Naive B cell (primary cell): ENCODE measurements at places on chromosomes 3 and 15.
A peak's percentile ranks its signal among the peaks of the same experiment; 100 is the strongest.

DNA sequence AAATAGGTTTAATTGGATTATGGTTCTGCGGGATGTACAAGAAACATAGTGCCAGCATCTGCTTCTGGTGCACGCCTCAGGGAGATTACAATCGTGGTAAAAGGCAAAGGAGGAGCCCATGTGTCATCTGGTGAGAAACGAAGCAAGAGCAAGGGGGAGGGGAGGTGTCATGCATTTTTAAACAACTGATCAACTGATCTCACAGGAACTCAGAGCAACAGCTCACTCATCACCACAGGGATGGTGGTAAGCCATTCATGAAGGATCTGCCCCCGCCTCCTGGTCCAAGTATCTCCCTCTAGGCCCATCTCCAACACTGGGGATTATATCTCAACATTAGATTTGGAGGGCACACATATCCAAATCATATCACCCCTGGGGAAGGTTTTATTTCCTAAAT, 42.1 kb upstream of the FGF7 start:
- no peak for DNase-seq

GRCh38 chr15:52483707-52484106, 45.0 kb downstream of the MYO5A start:
- no peak for DNase-seq

DNA sequence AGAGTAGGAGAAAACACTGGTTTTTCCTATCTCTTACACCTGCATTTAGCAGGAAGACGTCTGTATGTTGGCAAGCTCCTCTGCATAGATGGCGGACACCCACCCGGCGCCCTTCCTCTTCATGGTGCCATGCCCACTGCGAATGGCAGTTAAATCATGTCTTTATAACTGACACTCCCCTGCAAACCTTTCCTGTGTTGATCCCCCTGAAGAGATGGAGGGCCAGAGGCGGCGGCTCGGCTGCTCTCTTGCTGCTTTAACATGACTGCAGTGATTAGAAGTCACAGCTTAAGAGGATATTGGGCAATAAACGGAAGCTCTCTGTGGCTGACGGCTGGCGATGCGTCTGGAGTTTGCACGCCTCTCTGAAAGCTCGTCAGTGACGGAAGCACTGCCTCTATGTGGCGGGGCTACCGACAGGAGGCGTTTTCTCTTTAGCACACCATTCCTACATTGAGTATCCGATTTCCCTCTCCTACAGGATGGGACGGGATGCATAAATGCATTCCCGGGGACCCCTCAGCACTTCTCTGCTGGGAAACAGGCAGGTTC, 25.5 kb upstream of the SNRPA1 start:
- DNase-seq: peak; percentile 14

DNA sequence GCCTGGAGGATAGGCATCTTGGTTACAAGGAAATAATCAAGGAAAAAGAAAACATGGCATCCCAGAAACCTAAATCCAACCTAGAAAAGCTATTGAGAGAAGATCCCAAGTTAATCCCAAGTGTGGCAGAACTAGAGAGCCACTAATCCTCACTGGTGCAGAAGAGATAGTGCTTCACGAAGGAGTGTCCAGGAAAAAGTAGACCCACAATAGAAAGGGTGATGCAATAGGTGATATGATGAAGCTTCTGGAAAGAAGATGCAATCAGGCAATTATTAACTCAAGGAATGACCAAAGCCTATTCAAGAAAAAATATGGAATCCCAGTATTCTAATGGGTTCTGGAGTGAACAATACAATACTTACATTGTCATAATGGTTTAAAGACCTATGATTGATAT, 95.2 kb downstream of the AQP9 start:
- no peak for DNase-seq

DNA sequence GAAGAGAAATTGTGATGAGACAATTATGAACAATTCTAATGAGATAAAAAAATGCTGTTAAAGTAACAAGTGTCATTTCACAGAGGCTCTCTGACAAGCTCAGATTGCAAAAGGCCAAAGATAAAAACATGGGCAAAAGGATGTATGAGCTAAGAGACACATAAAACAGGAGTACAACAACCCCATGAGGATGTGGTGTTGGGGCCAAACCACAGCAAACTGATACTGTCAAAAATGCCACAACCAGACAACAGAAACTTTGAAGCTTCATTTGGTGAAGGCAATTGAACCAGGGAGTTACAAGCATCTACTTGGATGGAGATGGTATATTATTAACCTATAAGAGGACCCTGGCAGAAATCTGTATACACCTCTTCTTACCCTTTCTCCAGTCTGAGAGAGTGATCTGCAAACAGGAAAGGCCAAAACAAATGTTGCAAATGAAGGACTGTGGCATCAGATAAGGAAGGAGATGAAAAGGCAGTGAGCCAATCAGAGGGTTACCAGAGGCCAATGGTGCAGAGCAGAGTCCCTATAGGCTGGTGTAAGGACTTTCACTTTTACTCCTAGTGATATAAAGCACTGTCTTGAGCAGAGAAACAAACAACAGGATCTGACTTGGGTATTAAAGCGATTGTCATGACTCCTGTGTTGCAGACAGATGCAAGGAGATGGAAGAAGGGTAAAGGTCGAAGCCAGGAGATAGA, 659.0 kb downstream of the NTRK3 start:
- DNase-seq: no peak

DNA sequence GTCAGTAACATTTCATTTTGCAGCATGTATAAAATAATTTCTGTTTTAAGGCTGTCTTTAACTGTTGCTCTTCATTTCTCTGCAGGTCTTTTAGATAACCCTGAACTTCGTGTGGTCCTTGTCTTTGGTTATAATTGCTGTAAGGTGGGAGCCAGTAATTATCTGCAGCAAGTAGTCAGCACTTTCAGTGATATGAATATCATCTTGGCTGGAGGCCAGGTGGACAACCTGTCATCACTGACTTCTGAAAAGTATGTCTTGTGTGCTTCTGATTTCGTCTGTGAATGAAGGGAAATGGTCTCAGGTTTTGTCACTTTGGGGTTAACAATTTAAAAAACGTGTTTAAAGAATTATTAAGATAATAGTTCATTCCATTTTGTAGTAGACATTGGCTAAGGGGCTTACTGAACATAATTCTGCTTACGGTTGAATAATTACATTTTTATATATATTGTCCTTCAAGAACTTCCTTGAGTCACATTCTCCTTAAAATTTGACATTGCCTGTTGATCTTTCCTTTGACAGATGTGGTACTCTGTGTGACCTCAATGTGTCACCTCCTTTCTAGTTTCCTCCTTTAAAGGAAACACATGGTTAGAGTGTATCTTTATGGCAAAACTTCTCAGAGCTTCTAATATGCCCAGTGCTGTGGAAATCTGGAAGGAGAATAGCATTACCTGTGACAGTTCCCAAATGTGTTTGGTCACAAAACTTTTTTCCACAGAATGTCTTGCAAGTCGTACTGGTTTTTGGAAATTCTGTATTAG, 26.3 kb downstream of the FBXO22 start:
- no peak for DNase-seq

GRCh38 chr15:57328479-57328878, 47.8 kb upstream of the CGNL1 start:
- no peak for DNase-seq

DNA sequence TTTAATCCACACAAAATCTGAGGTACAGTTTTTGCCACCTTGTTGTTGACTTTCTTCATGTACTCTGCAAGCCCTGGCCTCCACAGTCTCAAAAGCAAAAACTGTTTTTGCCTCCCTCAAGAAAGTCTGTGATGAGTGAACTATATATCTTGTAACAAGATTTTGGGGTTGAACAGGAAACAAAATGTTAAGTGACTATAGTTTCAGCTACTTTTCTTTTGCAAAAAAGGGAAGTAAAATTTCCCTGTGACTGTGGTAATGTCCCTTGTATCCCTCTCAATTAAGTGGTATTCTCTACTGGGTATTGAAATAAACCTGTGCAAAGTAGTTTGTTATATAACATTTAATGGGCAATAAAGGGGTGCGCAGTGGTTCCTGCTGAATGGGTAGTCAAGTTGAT, 21.3 kb upstream of the SCAANT1 start:
- peak; percentile 40 for DNase-seq

DNA sequence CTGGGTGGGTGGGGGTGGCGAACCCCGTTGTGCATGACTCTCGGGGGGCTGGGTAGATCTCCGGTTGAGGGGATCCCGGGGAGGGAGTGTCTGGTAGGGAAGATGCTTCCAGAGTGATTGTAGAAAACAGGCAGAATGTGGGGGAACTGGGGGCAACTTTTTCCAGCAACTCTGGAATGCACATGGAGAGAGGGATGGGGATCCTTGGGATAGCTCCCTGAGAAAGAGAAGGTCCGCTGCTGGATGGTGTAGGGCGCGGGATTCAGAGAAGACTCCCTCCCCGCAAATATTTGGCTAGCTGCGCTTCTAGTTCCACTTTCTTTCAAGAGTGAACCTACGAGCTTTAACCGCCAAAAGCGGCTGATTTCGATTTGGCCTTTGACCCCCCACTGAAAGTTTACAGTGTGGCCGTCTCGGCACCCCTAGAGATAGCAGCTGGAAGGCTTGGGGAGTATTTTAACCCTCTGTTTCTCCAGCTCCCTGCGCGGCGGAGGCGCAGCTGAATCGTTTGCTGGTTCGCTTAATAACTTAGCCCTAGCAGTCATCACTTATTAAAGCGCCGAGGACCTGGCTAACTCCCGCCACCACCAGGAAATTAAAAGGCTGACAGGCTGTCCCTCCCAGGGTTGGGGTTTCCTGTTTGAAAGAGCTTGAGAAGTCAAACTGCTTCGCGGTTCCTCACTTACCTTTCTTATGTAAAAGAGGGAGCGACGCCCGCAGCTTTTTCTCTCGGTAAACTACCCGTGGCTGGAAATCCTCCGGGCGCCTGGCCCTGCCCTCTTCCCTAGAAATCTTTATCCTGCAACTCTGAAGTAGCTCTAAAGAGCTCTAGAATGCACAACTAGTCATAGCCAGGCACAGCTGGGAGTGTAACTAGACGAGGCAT, 1.2 kb downstream of the PHLDB2 start:
- peak; percentile 75 for DNase-seq

DNA sequence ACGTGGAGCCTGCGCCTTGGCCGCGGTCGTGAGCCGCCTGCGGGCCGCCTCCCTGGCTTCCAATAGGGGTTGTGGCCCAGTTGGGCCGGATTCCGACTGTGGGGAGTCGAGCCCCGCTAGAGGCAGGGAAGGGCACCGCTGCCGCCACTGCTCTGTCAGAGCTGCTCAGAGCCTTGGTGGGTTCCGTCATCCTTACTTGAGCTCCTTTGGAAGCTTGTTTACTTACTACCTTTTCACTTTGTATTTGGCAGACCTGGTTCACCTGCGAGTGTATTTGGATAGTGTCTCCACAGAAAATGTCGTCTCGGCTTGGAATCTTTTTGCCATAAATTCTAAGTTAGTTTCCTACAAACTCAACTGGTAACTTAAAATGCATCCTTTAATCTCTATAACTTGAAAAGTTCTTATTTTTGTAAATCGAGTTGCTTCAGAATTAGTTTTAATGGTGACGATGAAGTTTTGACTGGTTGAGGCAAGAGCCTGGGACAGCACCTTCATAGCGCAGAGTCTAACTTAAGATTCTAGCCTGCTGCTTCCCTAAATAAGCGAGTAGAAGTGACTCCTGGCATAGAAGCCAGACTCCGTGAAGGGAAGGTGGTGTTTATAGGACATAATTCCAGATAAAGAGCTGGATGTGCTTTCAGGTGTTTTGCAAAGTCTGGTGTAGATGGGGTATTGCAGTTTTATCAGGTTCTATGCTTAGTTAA, 800 bp downstream of the DAG1 start:
- DNase-seq: no peak

DNA sequence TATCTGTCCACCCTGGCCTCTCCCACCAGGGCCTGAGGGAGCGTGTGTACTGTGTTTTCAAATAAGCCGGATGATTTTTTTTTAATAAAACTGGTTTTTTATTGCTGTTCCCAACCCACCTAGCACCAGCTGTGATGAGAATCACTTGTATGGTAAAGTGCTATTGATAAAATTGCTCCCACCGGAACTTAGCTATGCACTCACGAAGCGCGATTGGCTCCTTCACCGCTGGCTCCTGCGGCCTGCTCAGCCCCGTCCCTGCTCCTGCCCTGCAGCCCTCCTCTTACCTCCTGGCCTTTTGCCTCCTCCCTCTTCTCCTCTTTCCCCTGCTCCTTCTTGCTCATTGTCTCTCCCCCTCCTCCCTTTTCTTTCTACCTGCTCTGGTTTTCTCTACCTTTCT, 183.7 kb downstream of the TLE3 start:
- DNase-seq: no peak

DNA sequence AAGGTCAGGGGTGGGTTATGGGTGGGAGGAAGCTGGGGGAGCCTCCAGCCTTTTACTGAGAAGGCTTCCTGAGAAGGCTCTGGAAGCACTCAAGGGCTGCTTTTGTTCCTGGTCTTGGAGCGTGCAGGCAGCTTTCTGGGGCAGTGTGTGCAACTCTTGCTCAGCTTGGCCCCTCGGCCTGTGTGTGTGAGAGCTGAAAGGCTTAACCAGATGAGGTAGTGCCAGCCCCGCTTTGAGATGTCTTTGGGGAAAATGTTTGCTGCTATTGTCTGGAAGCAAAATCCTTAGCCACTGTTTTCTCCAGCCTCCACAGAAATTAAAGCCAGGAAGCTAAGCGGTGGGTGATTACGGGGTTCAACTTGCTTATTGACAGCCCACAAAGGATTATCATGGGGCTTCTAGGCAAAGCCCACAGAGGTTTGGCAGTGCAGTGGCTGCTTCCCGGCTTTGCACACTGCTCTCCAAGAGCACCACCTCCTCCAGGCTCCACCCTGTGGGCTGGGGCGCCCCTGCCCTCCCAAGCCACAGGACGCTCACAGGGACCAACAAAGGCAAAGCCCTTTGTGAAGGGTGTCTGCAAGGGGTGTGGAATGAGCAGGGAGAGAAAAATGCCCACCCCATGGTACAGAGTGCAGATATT, 121.7 kb upstream of the TLE3 start:
- DNase-seq: no peak

GRCh38 chr3:167866331-167866730, 130.8 kb downstream of the SERPINI1 start:
- DNase-seq: no peak

GRCh38 chr15:81025721-81026370, 25.1 kb downstream of the TLNRD1 start:
- no peak for DNase-seq

DNA sequence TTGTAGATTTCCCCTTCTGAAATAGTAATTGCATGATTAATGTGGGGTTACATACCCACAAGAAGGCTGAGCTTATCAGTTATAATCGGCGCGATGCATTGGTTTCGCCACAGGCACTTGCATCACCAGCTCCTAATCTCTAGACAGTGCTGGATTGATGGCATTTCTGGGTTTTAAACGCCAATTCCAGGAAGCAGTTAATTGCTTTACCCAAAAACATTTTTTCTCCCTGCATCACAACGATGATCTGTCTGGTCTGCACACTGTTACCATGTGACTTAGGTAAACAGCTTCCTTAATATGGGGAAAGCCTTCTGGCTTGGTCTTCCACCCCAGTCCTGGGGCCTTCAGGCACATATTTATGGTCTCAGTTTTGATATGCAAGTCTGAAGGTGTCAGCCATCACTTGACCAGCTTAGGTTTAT, 70.0 kb upstream of the HEG1 start:
- DNase-seq: no peak

- DNase-seq: no peak
Measured at GRCh38 chr3:192130534-192131132, 596.7 kb downstream of the FGF12 start.
